Stimulated activated CD4-positive, alpha-beta T cell treated with anti-CD3 and anti-CD28 coated beads, Interleukin-15, amount 100 ng/mL, for 48 hours (primary cell): ENCODE measurements at places on chromosomes 12 and 14.

- peak; percentile 40 for DNase-seq
These were observed 2.7 kb downstream of the PTHLH start for GRCh38 chr12:27969624-27970400.

GRCh38 chr12:15819644-15820437, 30.7 kb upstream of the EPS8 start:
- no peak for DNase-seq

DNA sequence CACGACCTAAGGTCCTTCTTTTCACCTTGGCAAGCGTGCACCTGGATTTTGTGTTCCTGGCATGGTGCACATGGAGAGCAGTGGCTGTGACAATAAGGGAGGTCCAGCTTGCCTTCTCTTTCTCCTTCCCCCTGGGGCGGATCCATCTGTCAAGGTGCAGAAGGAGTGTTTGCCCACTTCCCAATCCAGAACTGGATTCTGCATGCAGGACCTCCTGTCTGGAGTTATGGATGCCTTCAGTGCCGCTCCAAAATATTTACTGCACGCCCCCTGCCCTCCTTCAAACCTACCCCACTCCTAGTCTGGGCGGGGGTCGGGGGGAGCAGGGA, 192.7 kb downstream of the DPF3 start:
- DNase-seq = no peak

DNA sequence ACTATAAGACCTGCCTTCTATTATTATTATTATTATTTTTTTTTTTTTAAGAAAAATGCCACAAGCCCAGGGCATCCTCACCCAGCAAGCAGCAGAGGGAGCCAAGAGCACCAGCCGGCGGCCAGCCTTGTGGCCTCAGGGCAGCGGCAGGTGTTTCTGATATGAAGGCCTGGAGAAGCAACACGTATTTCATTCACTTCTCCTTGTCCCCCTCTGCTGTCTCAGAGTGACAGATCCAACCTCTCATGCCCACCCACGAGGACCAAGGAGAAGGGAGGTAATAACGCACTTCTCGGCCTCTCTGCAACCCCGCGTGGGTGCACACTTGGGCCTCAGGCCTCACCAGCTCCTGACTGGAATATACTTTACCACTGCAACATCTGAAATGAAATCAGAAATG, 25.4 kb downstream of the CDC42BPB start:
- DNase-seq = no peak

GRCh38 chr12:70536650-70537049, 100.6 kb downstream of the PTPRB start:
- DNase-seq = no peak

- no peak for DNase-seq
These were observed 78.4 kb upstream of the RAP1B start for GRCh38 chr12:68532204-68532886.

DNA sequence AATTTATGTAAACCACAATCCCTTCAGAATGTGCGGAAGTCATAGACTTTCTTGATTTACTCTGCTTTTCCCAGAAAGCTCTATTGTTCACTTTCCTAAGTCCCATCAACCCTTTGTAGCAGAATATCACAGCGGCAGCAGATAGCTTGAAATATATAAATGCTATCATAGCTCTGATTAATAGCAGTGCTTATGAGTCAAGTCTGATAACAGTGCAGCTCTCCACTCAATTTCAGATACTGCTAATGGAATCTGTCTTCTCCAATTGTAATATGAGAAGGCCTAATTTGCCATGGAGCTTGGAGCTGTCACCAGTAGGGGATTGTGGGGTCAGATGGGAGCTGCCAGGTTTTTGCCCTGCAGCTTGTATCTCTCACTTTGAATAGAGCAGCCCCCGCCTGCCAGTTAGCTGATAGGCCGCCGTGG, 10.9 kb downstream of the TMEM260 start:
- no peak for DNase-seq
